ENCODE measurements at places on chromosomes 3 and 15.

DNA sequence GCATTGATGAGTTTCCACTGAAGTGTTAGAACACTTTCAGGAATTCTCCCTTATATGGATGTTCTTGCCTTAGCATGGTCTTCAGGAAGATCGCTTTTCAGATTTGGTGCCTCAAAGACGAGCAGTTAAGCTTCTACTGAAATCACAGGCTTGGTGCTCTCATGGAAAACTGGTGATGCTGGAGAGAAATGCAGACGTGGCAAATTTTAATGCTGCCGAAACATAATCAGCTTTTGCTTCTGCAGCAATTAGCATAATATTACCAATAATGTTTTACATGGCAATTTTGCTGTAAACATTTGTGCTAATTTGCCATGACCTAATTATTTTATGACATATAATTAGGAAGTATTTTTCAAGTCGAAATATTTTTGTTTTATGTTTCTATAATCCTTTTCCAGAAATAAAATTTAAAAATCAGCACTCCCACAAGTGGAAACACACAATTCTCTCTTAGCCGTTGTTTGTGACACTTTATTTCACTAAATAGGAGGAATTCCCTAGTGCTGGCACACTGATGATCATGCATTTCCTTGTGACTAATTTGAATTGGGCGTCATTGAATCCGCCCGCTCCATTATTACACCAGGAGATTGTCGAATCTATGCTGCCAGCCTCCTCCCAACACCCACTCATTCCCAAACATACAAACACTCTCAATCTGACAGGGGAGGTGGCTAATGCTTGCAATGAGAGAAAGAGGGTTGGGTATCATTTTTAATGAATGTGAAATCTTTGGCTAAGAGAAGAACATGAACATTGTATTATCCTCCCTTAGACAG, 506.8 kb upstream of the PPP2R3A start:
- no peak for DNase-seq

DNA sequence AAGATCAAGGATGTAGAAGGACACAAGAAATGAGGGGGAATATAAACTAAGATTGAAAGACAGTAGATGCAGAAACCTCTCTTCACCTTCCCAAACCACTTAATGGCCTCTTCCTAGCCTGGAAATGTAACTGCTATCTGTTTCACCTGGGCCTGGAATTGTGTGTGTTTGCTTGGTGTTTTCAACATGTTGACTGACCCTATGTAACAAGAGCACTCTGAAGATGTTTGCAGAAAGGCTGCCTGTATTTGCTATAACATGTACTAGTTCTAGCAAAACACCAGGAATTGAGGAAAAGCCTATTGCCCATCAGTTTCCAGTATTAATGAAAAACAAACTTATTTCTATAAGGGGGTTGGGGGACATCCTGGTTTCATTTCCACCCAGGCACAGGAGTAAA, 248.3 kb downstream of the WDR72 start:
- DNase-seq, result no peak

DNA sequence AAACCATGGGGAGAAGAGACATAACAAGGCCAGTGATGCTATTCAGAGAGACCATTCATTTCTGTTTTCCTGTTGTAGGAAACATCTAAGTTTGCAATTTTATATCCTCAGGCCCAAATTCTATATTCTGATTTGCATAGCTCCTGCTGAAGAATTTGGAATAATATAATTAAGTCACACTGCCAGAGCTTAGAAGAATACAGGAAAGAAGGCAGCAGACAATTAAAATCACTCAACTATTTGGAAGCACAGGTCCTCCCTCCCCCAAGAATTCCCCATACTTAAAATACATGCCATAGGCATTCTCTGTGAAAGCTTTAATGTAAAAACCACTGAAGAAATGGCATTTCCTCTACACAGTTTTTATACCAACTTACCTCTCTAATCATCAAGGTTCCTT, 66.9 kb upstream of the SLC2A2 start:
- no peak for DNase-seq

DNA sequence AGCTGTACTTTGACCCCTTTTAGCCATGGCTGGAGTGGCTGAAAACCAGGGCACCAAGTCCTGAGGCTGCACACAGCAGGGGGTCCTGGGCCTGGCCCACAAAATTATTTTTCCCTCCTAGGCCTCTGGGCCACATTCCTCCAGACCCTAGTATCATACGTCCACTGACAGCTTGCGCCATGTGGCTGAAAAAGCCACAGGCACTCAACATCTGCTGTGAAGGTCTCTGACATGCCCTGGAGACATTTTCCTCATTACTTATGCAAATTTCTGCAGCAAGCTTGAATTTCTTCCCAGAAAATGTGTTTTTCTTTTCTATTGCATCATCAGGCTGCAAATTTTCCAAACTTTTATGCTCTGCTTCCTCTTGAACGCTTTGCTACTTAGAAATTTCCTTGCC, 239.0 kb downstream of the SQOR start:
- DNase-seq, result no peak

DNA sequence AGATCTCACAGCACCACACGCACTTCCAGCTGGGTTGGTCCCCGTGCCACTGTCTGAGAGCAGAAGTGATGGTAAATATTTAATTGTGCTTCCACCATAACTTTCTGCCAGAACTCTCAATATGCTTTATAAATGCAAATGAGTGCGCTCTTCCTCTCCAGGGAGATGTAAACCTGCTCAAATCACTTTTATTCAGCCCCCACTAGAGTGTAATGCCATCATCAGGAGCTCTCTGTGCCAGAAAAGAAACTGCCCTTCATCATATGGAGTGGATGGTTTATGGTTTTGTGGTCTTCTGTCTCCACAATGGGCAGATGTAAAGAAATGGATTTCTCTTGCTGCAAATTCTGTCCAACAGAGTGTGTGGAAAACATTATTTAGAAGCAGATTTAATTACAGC, 127.0 kb downstream of the EPHB1 start:
- DNase-seq, result no peak

DNA sequence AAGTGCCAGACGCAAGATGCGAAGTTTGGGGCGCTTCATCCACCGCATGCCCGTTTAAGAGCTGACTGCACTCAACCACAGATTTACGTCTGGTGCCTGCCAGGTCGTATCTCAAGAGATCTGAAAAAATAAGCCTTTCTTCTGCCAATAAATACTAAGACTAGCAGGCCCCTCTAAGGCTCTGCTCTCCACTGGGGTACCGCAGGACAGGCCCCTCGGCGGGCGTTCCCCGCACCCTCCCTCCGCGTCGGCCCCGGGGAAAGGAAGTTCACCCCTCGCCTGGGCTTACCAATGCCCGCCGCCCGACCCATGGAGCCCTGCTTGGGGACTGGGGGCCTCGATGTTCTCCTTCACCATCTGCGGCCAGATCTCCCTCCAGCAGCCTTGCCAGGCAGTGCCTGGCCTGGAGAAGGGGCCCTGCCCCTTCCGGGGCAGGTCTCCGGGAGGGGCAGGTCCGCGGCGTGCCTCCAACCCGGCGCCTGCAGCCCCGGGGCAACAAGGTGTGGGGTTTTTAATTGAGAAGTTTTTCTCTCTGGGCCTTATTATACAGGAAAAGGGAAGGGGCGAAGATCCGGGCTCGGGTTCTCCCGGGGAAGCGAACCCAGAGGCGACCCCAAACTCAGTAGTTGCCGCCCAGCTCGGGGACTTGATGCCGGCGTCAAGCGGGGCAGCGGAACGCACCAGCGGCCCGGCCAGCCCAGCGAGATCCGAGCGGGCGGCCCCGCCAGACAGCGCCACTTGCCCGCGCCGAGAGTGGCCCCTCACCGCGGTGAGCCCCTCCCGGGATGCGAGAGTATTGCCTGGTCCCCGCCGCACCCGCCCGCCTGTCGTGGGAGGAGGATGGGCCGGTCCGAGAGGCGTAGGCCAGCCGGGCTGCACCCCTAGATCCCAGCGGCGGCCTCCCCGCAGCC, 735 bp downstream of the GOLGA8B start:
- DNase-seq, result no peak
